ENCODE measurements at places on chromosomes 4 and X. TPM values are rescaled to one million over a fixed set of nuclear protein-coding genes. Genes with fewer than 3 reads are reported as not detected.

GAGE1 gene
- not detected for total RNA-seq

ARSJ gene
- total RNA-seq: 51.3 TPM

EFNB1 gene
- 40.8 TPM for total RNA-seq

MAML3 gene
- total RNA-seq: 1.7 TPM

HERC5 gene
- 5.1 TPM for total RNA-seq
